ENCODE measurements at places on chromosomes 12 and 14. TPM values are rescaled to one million over a fixed set of nuclear protein-coding genes. Genes with fewer than 3 reads are reported as not detected.

PTPN6 gene
- 13.0 TPM for total RNA-seq

RERG gene
- not detected for total RNA-seq

TAS2R7 gene
- total RNA-seq, result not detected

RERGL gene
- not detected for total RNA-seq

GPR68 gene
- 0.85 TPM for total RNA-seq

TCL1B gene
- not detected for total RNA-seq

CCDC196 gene
- total RNA-seq, result not detected

ENO2 gene
- 6.6 TPM for total RNA-seq

NDRG2 gene
- total RNA-seq, result 13.2 TPM

TMEM30B gene
- 20.5 TPM for total RNA-seq

Data from tracheal epithelial cell (primary cell).